ENCODE measurements at places on chromosomes 3 and 15.

DNA sequence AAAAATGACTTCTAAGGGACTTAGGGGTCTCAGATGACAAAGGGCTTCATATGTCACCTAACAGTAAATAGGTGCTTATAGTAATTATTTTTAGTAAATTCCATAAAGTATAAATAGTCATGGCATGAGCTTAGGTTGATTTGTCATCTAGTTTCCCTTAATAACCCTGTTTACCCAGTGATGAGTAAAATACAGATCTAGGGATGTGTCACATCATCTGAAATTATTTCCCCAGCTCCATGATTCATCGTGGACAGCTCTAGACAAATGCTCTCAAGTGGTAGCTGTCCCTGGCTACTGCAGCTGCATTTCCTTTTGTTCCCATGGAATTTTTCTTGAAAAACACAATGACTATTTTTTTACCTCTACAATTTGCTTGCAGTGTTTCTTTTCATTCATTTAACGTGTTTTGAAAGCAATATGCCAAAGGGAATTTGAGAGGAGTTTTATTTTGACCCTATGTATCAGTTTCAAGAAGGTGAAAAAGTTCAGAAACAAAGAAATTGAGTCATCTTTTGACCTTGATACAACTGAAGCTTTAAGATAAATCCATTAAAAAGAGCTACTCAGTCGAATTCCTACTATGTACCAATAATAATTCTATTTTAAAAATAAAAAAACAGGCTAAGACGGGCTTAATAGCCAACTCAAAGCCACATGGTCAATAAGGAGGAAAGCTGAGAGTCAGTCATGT lies 241.6 kb downstream of the KCNMB2 start:
- no peak for DNase-seq

DNA sequence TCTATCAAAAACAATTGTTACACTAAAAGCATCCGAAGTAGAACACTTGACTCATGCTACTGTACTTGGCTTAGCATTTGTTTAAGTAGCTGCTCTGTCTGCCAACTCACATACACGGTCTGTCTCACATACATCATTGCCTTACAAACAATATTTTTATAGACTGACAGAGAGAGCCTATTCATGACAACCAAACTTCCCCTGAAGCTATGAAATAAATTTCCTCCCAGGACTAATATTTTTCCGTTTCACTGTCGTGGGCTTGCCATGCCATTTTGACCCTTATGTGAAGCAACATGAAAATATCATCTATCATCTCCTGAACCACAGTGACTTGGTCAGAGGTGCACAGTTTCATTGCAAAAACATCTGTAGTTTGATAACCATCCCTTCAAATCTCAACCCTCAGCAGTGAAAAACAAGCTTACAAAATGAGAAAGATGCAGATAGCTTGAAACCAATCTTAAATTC lies 66.5 kb upstream of the PYGO1 start:
- DNase-seq = no peak

- DNase-seq = no peak
Observed at GRCh38 chr3:181948286-181948685, 236.6 kb downstream of the SOX2 start.

- peak; percentile 6 for DNase-seq
Observed at GRCh38 chr3:130900959-130901358, 7.1 kb downstream of the ATP2C1 start.

DNA sequence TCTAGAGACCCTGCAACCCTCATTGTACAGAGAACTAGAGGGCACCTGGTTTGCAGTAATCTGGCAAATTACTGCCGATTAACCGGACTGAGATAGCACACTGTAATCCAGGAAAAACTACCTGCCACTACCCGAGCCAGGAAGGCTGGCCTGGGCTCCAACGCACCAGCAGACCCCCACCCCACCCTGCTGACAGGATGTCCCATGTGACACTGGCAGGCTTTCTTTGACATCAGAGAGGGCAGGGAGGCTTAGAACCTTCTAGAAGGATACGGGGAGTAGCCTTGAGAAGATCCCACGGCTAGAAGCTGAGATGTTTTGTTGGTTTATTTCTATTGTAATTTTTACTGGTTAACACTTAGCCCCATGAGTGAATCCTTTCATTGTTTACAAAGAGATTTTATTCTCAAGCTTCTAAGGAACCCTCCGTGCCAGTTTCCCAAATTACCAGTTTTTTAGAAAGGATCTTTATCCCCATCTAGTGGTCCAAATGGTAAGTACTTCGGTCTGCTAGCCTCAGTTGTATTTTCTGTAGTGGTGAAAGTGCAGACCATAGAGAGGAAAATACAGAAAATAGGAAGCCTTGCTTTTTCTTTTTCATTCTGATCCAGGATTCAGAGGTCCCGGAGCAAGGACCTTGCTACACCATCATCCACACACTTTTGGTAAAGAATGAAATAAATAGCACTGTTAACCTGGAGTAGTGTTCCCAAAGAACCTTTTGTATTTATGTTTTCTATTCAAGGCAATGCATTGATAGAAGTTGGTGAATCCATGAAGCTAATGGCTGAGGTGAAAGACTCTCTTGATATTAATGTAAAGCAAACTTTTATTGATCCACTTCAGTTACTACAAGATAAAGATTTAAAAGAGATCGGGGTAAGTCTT lies 81.9 kb upstream of the ADAMTSL3 start:
- peak; percentile 10 for DNase-seq

DNA sequence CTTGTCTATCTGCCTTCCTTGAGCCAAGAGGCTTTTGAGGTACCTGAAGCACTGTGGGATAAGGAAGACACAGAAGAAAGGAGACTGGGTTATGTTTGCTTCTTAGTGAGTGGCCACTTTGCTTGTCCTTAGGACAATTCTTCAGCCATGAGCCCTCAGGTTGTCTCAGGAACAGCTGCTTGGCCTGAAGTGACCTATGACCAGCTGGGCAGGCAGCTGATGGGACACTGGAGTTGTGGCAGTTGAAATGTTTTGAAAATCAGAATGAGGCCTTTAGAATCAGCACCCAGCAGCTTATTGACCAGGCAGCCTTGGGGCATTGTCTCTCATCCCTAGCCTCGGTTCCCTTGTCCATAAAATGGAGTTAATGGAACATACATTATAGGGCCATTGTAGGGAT lies 37.0 kb downstream of the RBP2 start:
- no peak for DNase-seq

DNA sequence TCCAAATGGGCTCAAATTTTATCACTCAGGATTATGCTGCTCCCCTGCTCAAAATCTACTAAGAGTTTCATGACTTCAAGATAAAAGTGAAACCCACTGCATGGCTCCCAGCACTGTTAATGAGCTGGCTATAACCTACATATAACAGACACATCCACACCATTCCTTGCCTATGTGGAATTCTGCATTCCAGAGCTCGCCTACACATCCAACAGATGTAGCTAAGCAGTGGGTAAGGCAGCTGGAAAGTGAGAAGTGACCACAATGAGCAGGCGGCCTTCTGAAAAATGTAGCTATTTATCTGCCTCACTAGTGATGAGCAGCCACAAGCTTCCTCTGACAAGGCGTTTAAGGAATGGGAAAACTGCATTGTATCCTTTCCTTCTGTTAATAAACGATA lies 92.0 kb upstream of the TRIM42 start:
- DNase-seq = peak; percentile 65

DNA sequence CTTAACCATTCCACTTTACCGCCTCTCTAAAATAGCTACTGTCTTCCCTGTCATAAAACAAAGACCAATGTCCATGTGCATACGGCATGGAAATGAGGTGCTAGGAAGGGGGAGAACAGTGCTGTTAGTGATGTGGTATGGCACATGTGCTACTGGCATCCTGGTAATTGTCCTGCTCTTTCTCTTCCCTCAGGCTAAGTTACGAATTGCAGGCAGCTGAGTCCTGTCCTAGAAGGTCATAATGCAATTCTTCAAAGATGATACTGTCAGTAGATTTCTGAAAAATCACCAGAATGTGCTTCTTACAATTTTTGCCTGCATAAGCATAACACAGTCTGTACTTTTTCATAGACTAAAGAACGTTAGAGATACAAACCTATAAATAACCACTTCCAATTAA lies 216.8 kb downstream of the RSL24D1 start:
- no peak for DNase-seq

GRCh38 chr3:178754852-178755510 lies 218.7 kb downstream of the KCNMB2 start:
- DNase-seq = no peak

DNA sequence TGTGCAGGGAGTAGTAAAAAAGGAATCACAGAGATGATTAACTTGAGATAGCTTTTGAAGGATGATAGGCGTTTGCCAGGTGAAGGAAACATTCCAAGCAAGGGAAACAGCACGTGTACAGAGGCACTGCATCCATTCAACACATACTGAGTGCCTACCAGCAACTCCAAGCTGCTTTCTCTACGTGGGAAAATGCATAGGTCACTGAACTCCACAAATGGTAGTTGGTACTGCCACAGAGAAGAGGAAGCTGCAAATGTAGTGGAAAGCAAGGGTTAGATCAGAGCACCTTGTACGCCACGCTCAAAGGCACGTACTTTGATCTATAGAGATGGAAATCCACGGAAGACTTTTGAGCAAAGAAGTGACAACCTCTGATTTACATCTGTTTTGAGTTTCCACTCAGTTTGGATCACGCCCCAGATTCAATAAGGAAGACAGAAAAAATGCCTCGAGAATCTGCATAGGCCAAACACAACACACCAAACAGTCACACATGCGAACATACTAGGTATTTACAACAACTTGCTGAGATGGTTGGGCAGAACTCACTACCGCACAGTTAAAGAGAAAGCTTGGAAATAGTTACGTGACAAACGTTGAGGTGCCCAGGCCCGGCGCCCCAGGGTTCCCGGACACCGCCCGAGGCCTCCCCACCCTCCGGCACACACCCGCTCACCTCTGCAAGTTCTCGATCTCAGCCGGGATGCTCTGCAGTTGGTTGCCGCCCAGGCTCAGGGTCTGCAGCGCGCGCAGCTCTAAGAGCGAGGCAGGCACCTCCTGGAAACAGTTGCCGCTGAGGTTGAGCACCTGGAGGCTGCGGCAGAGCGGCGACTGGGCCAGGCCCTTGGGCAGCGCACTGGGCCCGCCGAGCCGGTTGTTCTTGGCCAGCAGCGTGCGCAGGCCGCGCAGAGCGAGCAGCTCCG lies 826 bp downstream of the LRRC58 start:
- DNase-seq = peak; percentile 68

GRCh38 chr3:114974387-114974786 lies 172.7 kb downstream of the ZBTB20 start:
- no peak for DNase-seq

DNA sequence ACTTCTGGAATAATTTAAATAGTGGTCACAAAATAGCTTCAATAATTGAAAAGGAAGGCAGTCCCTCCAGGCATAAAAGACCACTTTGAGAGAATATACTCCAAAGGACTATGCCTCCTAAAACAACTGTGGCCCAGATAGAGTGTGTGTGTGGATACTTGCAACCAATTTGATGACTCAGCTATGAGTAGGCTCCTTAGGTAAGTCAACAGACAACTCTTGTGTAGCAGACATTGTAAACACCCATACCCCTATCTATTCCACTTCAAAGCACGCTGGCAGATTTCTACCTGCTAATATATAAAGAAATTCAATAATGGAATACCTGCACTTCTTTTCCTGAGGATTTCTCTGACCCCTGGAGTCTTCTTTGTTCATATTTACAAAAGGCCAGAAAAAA lies 254.5 kb downstream of the NEK10 start:
- no peak for DNase-seq

- DNase-seq = no peak
Observed at GRCh38 chr3:190973771-190974170, 111.3 kb upstream of the GMNC start.

- no peak for DNase-seq
Observed at GRCh38 chr15:62807539-62808130, 234.9 kb upstream of the TPM1 start.

GRCh38 chr15:60939389-60939788 lies 289.7 kb downstream of the RORA start:
- no peak for DNase-seq

- peak; percentile 62 for DNase-seq
Observed at GRCh38 chr15:78979456-78980320, 34.8 kb upstream of the CTSH start.

DNA sequence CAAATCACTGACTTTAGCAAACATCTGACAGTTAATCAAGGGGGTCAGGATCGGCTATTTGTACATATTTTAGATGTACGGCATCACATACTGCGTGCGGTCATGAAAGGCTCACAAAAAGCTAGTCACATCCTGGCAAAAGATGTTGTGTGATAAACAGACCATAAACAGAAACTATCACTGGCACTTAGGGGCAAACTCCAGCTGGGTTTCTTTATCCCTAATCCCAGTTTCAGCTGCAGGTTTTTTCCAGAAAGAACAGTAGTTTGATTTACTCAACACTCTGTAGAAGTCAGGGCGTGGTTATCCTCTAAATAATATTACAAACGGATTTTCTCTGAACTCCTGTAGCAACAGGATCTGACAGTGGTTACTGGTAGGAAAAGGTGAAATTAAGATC lies 112.4 kb upstream of the BHLHE40 start:
- DNase-seq = peak; percentile 74

DNA sequence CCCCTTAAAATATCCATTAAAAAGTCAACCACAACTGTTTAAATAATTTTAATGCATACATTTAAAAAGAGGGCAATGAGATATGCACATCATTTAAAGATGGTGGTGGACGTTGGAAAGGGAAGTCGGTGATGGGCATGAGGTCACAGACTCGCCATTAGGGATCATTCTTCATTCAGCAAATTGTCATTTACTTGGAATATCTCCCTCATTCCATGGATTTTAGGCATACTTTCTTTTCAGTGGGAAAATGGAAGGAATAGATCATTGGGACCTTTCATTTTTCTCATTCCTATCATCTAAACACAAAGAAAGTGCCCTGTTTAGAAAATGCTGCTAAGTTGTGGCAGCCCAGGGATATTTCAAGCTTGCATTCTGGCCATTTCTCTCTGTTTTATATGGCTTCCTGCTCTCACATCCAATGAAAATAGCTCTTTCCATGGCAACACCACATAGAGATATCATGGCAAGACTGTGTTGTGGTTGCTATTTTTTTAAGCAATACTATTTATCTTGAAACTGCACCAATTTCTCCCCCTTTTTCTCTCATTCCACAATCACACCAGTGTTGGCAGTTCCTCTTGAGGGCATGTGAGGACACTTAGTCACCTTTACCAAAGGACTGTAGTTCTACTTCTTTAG lies 40.7 kb upstream of the LMCD1 start:
- DNase-seq = no peak

DNA sequence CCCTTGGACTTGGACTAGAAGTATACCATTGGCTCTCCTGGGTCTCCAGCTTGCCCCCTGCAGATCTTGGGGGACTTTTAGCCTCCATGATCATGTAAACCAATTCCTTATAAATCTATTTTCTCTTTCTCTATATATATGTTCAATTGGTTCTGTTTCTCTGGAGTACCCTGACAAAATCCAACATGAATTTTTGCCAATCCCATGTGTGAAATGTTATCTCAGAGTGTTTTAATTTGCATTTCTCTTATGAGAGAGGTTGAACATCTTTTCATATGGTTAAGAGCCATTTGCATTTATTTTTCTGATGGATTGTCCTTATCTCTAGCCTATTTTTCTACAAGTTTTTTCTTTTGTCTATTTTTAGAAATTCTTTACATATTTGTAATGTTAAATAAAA lies 131.7 kb upstream of the NEO1 start:
- no peak for DNase-seq

- DNase-seq = no peak
Observed at GRCh38 chr3:151864423-151865101, 8.9 kb upstream of the SUCNR1 start.

All from SW480 (cell line).